ENCODE measurements at places on chromosomes 7 and 10.

DNA sequence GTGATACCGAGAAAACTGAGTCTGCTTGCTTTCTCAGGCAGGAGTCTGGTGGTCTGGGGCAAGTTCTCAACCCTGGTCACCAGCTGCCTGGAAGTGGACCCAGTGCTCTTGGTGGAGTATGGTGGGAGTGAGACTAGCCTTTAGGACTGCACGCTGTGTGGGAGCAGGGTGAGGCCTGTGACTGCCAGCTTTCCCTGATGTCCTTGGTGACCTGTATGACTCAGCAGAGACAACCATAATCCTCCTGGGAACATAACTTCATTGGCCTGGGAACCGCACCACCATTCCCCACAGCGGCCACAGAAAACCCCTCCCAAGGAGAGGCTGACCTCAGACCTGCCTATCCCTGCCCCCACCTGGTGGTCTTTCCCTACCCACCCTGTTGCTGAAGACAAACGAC is 139.5 kb upstream of the CHRM2 start:
- no peak overlapping the region for H3K4me3 ChIP-seq
- no peaks in the 10 kb centered on the region for H3K27me3 ChIP-seq
- H3K27ac ChIP-seq: no peak overlapping the region
- H3K4me1 ChIP-seq: no peaks in the 10 kb centered on the region
- DNase-seq: no peak

DNA sequence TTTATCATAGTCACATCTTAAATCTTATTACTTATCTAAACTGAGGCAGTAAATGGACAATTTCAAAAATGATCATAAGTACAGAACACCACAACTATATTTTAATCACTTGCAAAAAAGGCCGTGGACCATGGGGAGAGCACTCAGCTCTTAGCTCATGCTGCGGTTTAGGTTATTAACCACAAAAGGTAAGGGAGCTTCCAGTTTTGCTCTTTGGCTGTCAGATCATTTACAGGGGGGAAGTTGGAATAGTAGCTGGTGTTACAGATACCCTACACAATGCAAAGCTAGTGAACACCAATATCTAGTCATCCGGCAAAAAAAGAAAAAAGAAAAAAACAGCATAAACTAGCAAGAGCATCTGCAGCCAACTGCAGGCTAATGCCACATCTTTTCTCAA is 147.0 kb downstream of the BBS9 start:
- H3K27me3 ChIP-seq: no peaks in the 10 kb centered on the region
- H3K27ac ChIP-seq: no peak overlapping the region
- DNase-seq: no peak
- no peaks in the 10 kb centered on the region for H3K4me1 ChIP-seq

DNA sequence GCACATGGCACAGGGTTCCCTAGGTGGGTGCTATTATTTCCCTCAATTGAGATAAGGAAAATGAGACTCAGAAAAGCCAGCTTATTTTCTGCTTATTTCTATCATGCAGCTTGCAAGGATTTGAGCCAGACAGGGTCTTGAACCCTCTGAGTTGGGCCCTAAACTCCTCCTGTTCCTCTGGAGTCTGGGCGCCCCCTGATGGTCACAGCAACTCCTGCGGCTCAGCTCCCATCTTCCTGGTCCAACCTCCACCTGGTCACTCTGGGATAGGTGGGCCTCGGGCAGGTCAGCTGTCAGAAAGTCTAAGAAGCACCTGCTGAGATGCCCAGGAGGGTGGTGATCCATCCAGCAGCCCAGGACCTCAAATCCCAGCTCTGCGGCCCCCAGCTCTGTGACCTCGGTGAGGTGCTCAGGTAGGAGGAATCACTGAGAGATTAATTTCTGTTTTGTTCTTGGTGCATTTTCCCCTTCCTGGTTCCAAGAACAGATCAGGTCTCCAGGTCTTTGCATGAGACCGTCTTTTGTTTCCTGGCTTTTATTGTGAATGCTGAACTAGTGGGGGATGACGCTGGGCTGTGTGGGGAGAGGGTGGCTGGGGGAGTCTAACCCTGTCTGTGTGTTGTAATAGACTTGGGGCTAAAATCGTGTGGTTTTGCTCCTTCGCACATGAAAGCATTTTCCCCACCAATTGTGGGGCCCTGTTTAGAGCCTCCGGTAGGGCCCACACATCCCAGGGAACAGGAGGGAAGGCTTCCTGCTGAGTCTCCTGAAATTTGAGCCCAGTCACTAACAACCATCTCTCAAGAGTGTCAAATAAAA is 32.8 kb downstream of the TMEM130 start:
- H3K36me3 ChIP-seq: no peaks in the 10 kb centered on the region
- peaks cover 7% of the 10 kb centered on the region for H3K4me1 ChIP-seq
- peak; percentile 91 for DNase-seq
- H3K4me3 ChIP-seq: peak overlapping the region; percentile 21

- DNase-seq: no peak
- H3K27ac ChIP-seq: no peak overlapping the region
- H3K27me3 ChIP-seq: no peaks in the 10 kb centered on the region
- H3K4me1 ChIP-seq: peaks cover 35% of the 10 kb centered on the region
- peak overlapping the region; percentile 72 for H3K4me3 ChIP-seq
Observed at GRCh38 chr7:105016709-105017656, 3.0 kb downstream of the KMT2E start.

DNA sequence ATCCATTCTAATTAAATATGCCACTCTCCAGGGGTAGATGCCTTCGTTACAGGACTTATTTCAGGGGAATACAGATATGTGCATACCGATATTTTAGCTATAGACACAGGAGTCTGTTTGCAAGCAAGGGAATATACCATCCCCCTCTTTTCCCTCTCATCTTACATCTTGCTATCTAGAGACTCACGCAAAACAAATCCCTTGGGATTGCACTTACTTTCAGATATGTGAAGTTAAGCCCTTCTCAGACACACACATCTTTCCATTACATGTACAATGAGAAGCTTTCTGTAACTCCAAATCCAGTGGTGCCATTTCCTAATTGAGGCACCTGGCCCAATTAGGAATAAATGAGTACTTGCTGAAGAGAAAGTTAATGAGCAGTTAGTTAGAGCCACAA is 250.4 kb upstream of the FZD8 start:
- H3K27ac ChIP-seq: no peak overlapping the region
- H3K4me3 ChIP-seq: no peak overlapping the region
- H3K36me3 ChIP-seq: no peaks in the 10 kb centered on the region
- no peaks in the 10 kb centered on the region for H3K4me1 ChIP-seq
- no peak for DNase-seq

- H3K36me3 ChIP-seq: no peaks in the 10 kb centered on the region
- H3K4me3 ChIP-seq: no peak overlapping the region
- no peak overlapping the region for H3K27ac ChIP-seq
- peak; percentile 28 for DNase-seq
- H3K4me1 ChIP-seq: no peaks in the 10 kb centered on the region
Observed at GRCh38 chr10:125283191-125283835, 123.0 kb upstream of the CTBP2 start.

GRCh38 chr7:12821746-12822145 is 134.3 kb downstream of the ARL4A start:
- no peak for DNase-seq
- peaks cover 57% of the 10 kb centered on the region for H3K4me1 ChIP-seq

- no peaks in the 10 kb centered on the region for H3K27me3 ChIP-seq
- H3K4me1 ChIP-seq: peaks cover 9% of the 10 kb centered on the region
- H3K36me3 ChIP-seq: no peaks in the 10 kb centered on the region
- H3K27ac ChIP-seq: no peak overlapping the region
- no peak for DNase-seq
Observed at GRCh38 chr10:114638821-114639625, 19.1 kb downstream of the ABLIM1 start.

GRCh38 chr10:61135276-61135721 is 191.3 kb upstream of the RHOBTB1 start:
- peak; percentile 35 for DNase-seq
- peaks cover 36% of the 10 kb centered on the region for H3K4me1 ChIP-seq
- H3K27ac ChIP-seq: peak overlapping the region; percentile 48
- H3K4me3 ChIP-seq: no peak overlapping the region
- no peaks in the 10 kb centered on the region for H3K36me3 ChIP-seq

DNA sequence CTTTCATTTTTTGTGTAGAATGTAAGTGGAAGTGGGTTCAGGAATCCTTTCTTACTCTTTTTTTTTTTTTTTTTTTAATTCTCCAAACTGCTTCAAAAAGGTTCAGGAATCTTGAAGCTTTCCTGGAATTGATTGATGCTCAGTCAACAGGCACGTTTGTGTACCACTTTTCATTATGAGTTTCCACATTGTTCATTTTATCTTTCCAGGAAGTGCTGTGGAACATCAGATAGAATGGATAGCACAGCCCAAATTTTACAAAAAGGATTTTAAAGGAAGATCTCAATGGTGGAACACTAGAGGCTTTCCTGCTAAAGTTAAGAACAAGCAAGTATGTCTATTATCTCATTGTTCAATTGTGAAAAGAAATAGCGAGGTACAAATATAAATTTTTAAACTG is 1.9 kb upstream of the PPP1R35 start:
- no peak overlapping the region for H3K4me3 ChIP-seq
- no peaks in the 10 kb centered on the region for H3K27me3 ChIP-seq
- peaks cover 8% of the 10 kb centered on the region for H3K4me1 ChIP-seq
- H3K27ac ChIP-seq: no peak overlapping the region

DNA sequence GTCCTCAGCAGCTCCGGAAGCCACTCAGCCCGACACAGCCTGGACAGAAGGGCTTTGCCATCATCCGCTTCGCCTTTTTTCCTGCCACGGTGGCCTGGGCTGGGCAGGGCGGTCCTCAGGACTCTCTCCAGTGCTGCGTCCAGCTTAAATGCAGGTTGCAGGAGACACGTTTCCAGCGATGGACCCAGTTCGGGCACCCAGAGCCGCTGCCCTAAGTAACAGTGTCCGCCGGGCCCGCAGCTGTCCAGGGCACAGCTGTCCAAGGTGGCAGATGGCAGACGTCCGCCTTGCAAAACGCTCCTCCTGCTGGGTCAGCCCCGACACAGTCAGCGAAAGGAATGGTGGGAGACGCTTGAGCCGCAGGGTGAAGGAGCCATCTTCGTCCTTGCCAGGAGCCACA is 37.0 kb upstream of the FOXL3 start:
- H3K27me3 ChIP-seq: no peaks in the 10 kb centered on the region
- no peaks in the 10 kb centered on the region for H3K4me1 ChIP-seq
- no peak for DNase-seq

DNA sequence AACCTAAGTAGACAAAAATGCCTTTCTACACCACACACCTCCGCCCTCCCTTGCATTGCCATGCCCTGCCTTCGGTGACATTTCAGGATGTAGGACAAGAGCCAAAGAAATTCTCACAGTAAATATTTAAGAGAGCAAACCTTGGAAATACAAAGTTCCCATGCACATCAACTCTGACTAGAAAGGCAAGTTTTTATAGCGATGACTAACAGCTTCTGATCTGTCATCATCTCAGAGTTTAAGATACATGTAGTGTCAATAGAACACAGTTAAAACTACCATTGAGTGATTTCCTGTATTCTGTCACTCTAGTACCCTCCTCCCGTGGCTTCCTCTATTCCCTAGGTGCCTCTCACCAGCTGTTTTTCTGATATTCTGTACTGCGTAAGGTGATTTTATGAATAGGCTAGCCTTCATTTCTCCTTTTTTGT is 20.7 kb downstream of the SLC16A9 start:
- no peak overlapping the region for H3K27ac ChIP-seq
- no peak for DNase-seq
- no peaks in the 10 kb centered on the region for H3K36me3 ChIP-seq
- no peaks in the 10 kb centered on the region for H3K4me1 ChIP-seq

GRCh38 chr10:131186547-131187253 is 124.8 kb downstream of the TCERG1L start:
- no peak overlapping the region for H3K4me3 ChIP-seq
- no peaks in the 10 kb centered on the region for H3K4me1 ChIP-seq
- no peak for DNase-seq
- no peaks in the 10 kb centered on the region for H3K27me3 ChIP-seq

- no peaks in the 10 kb centered on the region for H3K27me3 ChIP-seq
- no peak overlapping the region for H3K27ac ChIP-seq
- H3K36me3 ChIP-seq: no peaks in the 10 kb centered on the region
- no peak overlapping the region for H3K4me3 ChIP-seq
- no peak for DNase-seq
Observed at GRCh38 chr10:24701447-24701846, 22.2 kb downstream of the ARHGAP21 start.

DNA sequence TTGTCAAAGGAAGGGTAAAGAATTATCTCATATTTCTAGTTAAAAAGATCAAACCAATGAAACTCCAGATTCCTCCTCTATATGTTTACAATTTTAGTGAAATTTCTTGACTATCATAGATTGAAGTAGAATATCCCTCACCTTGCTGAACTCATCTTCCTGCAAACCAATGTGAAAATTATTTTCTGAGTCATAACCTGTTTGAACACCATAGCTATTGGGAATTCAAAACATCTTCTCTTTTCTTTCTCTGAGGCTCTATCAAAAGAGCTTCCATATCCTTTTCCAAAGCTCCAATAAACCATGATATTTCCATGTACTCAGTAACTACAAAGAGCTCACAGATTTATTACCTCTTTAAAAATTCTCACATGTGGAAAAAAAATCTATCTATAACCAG is 134.3 kb downstream of the DOCK4 start:
- no peaks in the 10 kb centered on the region for H3K36me3 ChIP-seq
- no peak overlapping the region for H3K27ac ChIP-seq
- H3K4me3 ChIP-seq: no peak overlapping the region
- DNase-seq: no peak

DNA sequence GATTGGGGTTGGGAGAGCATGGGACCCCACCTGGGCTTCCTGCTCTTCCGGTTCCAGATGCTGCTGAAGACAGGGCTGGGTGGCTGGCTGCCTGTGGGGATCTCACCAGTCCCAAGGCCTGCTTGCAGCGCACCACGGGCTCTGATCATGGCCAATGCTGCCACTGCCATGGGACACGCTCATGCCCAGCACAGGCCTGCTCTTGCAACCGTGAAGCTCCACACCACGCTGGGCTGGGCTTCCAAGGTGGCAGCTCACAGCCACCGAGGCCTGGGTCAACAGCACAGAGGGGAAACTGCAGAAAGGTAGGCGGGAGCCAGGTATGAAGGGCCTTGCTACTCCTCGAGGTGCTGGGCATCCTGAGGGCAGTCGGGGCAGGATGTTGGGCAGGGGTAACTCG is 72.1 kb upstream of the LRRC18 start:
- no peak for DNase-seq
- H3K4me3 ChIP-seq: no peak overlapping the region
- H3K36me3 ChIP-seq: no peaks in the 10 kb centered on the region
- no peaks in the 10 kb centered on the region for H3K27me3 ChIP-seq
- H3K27ac ChIP-seq: no peak overlapping the region

- no peak overlapping the region for H3K4me3 ChIP-seq
- H3K36me3 ChIP-seq: 0 out of 2 replicates have a peak, but pooled peaks cover 4% of the 10 kb centered on the region
- no peak overlapping the region for H3K27ac ChIP-seq
- DNase-seq: no peak
- no peaks in the 10 kb centered on the region for H3K4me1 ChIP-seq
Observed at GRCh38 chr7:139860090-139860775, 31.2 kb downstream of the TBXAS1 start.

- H3K4me1 ChIP-seq: peaks cover 5% of the 10 kb centered on the region
- H3K27ac ChIP-seq: no peak overlapping the region
- no peaks in the 10 kb centered on the region for H3K27me3 ChIP-seq
Observed at GRCh38 chr7:33646166-33646565, 259.2 kb upstream of the BMPER start.

All from GM23338 (cell line).